Stromal cell of bone marrow (primary cell): ENCODE measurements at places on chromosomes 3 and 15.
A peak's percentile ranks its signal among the peaks of the same experiment; 100 is the strongest.

DNA sequence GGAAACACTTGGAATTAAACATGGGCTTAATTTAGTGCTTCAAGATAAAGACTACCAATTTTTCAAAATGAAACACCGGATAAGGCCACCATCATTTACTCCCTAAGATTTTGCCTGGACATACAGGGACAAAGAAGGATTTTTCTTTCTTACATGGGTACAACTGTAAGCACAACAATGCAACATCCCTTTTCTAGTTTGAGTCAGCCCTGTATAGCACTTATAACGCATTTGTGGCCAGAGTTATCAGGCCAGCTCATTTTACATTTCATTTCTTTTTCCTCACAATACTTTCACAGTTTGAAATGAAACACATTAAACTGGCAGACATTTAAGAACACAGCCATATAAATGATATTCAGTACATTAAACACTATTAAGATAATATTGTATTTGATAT is 9.8 kb upstream of the SUCNR1 start:
- no peak for DNase-seq

DNA sequence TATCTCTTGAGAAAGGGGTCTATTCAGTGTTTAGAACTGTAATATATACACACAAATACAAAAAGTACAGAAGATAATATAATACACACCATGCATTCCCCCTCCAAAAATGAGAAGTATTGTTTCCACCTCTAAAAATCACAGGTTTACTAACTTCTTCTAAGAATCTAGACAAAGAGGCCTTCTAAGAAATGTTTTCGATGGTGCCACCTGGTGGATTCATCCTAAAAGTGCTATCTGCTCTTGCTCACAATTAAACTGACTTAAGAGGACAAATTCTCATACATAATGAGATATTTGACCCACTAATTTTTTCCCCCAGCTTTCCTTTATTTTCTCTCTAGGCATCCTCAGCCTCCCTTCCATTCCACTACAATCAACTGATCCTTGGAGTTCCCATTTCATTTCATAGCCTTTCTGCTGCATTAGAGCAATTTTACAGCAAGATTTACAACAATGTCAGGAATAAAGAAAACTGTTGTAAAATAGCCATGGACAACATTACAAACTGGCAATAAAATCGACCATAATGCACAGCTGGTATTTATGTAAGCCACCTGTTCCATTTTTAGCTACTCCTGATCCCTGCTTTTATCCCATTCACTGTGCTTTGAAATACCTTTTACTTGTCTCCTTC is 124.6 kb downstream of the ARRDC4 start:
- DNase-seq, result peak; percentile 57

DNA sequence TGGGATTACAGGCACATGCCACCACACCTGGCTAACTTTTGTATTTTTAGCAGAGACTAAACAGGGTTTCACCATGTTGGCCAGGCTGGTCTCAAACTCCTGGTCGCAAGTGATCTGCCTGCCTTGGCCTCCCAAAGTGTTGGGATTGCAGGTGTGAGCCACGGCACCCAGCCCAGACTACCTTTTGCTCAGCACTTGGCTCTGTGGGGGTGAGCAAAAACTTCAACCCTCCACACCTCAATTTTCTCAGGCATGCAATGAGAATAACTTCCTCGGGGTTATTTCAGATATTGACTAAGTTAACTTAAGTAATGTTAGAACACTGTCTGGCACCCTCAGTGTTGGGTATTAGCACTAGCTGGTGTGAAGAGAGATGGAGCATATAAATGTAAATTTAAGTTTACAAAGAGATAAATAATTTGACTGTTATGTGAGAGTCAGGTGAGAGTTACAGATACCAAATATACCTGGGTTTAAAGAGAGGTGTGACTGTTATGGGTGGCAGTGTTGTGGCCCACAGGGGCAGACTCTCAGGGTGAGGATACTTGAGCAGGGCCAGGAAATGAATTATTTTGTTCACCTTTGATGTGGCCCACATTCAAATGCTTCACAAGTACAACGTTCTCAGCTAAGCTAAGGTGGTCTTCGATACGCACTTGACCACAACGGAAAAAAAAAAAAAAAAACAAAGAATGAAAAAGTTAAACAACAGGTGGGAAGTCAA is 29.0 kb downstream of the CPOX start:
- DNase-seq, result no peak

- DNase-seq, result peak; percentile 27
Observed at GRCh38 chr3:5226783-5227182, 39.3 kb downstream of the EDEM1 start.

DNA sequence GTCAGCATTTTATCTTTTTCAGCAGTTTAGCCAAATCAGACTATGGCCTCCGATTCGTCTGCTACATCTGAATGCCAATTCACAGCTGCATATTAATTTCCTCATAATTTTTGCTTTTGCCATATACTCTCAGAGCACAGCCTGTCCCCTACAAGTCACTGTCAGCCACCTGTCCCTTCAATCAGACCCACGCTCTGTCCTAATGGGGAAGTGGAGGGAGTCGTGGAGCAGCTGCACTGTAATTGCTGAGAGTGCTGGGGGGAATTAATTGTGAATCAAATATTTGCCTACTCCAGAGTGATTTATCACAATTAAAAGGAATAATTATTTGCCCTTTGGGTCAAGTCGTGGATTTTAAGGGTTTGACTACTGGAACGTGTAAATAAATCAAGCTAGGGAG is 75.5 kb downstream of the EBLN2 start:
- DNase-seq, result no peak

- no peak for DNase-seq
Observed at GRCh38 chr15:97420130-97420529, 540.4 kb upstream of the ARRDC4 start.

GRCh38 chr15:63522225-63522578 is 17.8 kb downstream of the USP3 start:
- no peak for DNase-seq

DNA sequence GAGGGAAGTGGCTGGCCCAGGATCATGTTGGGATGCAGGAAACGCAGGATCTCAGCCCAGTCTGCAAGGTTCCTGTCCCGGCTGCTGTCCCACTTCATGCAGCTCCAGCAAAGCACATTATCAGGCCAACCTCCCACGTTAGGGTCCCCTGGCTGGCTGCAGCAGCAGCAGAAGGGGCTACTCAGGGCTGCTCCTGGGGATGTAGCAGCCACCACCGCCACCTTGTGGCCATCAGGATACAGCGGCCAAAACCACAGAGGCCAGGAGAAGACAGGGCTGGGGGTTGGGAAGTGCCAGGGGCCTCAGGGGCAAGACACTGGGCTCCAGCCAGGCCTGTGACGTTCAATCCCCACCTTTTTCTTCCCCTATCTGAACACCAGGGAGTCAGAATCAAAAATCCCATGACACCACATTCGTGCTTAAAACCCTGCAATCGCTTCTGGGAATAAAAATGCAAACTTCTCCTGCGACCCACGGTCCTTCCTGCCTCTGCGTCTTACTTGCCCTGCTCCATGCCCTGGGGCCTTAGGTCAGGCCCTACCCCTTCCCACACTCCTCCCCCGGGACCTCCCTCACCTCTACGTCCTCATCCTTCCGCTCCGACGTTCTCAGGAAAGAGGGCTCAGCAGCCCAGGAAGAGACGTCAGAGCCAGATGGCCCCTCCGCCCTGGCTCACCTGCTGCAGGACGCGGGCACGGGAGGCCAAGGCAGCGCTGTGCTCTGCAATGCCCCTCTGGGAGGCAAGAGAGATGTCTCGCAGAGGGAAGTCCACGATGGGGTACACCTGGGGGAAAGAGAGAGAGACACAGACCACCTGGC is 21.5 kb downstream of the SSUH2 start:
- peak; percentile 27 for DNase-seq

DNA sequence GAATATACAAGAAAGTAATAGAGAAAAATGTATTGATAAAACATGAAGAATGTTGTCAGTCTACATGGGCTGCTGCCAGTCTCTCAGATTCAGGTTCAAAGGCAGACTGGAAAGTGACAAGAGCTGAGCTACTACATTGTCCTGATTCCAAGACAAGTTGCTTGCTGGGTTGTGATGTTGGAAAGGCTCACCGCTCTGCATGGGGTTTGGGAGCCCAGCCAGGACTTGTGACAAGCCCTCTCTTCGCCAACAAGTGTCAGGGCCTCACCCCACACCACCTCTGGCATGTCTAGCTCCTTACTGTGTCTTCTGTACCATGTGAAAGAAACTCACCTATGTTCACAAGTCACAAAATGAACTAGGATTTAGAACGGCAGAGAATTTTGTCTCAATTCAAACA is 43.0 kb upstream of the SH3GL3 start:
- DNase-seq, result no peak
